ENCODE measurements at places on chromosomes 16 and 17.

GRCh38 chr17:70105641-70106040 is 30.6 kb downstream of the KCNJ16 start:
- no peak for DNase-seq

GRCh38 chr17:27473748-27474609 is 17.7 kb downstream of the KSR1 start:
- DNase-seq: peak; percentile 53

DNA sequence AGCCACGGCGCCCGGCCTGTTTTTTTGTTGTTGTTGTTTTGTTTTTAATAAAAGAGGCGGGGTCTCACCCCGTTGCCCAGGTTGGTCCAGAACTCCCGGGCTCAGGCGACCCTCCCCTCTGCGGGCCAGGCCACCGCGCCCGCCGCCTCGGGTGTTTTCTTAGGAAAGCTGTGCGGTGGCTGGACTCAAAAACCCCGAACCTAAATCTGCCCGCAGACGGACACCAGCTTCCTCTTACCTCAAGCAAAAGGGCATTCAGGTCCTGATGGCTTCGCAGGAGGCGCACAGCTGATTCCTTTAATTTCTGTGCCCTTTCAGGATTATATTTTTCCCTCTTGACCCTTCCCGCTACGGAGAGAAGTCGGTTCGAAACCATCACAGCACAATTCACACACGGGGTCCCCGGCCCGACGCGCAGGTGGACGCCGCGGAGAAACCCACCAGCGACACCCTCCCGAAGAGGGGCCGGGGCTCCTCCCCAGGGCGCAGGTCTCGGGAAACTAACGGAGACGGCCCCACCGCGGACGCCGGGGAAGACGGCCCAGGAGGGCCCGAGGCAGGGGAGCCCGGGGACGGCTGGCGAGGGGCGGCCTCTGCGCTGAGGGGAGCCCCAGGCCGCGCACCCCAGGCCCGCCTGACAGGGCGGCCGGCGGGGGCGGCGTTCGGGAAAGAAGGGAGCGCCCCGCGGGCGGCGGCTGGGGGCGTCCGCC is 653 bp downstream of the FANCA start:
- no peak for DNase-seq

DNA sequence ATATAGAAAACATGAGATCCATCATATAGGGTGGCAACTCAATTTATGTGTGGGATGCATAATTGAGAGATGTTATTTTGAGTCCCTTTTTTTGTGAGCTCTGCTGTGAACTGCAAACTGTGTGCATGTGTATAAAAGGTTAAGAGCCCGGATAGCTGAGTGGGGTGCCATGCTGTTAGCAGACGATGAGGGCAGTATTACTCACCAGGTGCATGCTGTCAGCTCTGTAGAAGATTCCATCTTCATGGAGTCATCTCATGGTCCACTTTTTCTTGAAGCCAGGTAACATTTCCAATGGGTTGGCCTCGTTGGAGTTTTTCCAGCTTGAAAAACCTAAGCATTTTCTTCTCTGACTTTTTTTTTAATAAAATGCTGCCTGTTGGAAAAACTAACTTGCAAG is 43.0 kb upstream of the RHBDL3 start:
- no peak for DNase-seq

DNA sequence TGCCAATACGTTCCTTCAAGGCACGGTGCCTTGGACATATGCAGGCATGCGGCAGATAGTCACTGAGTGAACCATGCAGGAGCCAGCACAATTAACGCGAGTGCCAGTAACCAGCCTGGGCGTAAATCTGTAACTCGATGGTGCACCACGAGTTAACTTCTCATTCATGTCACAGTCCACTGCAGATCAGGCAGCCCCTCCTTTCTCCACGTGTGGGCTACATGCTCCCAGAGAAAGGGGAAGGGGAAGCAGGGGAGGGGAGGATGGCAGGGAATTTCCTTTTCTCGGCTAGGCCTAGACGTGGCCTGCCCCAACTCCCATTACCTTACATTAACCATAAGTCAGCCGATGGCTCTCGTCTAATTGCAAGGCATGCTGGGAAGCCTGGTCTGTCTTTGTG is 287.9 kb downstream of the CPPED1 start:
- DNase-seq: no peak

- no peak for DNase-seq
These were observed 114.5 kb downstream of the OR1D5 start for GRCh38 chr17:2948721-2949468.

GRCh38 chr17:78710607-78711006 is 71.5 kb downstream of the CYTH1 start:
- DNase-seq: no peak

DNA sequence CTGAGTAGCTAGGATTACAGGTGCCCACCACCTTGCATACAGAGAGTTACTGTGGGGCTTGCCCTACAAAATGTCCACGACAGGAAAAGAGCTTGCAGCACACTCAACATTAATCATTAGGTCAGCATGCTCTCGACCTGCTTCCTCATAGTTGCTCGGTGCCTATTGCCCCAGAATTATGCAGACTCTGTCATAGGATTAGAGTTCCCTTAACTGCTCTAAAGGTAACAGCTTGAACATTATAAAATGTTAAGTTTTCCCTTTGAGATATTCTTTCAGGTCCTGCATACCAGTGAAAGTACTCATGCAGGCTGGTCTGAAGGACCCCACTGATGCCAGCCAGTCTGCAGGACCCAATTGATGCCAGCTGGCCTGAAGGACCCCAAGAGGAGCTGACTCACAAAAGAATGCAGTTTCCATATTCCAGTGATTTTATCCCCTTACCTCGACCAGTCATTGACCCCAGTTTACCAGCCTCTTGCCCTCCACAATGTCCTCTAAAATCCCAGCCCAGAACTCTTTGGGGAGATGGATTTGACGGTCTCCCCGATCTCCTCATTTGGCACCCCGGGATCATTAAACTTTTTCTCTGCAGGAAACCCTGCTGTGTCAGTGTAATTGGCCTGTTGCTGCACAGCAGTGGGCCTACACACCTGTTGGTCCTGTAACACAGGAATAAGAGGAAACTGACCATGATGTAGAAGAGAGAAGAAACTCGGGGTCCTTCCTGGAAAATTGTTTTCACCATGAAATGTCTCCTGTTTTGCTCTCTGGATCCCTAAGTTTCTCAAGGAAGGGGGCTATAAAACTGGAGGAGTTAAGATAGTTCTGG is 10.6 kb downstream of the ICAM2 start:
- DNase-seq: no peak

DNA sequence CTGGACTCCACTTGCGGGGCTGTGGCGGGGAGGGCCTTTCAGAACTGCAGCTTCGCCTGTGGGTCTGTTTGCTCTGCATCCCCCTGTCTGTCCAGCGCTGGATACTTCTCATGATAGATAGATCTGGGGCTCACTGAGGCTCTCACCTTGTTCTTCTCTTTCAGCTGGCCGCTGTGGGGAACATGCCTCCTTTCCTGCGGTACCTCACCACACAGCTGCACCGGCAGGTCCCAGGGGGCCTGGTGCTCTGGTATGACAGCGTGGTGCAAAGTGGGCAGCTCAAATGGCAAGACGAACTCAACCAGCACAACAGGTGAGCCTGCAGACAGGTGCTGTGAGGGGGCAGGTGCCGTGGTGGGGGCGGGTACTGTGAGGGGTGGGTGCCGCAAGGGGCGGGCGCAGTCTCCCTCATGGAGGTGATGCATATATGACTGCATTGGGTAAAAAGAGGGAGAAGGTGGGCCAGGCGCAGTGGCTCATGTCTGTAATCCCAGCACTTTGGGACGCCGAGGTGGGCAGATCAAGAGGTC is 6.2 kb downstream of the ENGASE start:
- no peak for DNase-seq

DNA sequence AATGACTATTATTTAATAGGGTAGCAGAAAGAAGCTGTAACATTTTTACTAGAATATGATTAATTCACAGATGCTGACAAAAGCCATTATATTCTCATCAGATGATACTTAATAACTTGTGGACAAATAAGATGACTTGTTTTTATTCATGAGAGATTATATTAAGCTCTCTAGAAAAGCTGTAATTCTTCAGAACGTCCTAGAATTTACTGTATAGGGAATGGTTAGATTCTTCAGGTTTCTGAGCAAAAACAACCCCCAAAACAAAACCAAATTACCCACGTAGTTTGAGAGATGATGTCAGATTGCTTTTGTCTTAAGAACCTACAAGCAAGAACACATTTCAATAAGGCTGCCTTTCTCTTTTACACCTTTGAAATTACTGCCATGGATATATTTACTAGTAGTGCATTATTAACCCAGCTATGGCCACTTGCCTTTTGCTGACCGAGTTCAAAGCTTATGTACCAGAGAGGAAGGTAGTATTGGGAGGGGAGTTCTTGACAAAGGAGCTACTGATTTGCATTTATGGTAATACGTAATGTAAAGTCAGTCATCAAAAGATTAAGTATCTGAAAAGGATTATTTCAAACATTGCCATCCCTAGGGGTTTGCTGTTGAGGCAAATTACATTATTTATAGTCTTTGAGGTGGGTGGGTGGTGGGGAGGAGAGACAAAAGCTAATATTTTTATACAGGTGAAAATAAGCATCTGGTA is 51.7 kb downstream of the NLK start:
- no peak for DNase-seq

GRCh38 chr17:61294286-61294685 is 105.4 kb upstream of the TBX2 start:
- no peak for DNase-seq

DNA sequence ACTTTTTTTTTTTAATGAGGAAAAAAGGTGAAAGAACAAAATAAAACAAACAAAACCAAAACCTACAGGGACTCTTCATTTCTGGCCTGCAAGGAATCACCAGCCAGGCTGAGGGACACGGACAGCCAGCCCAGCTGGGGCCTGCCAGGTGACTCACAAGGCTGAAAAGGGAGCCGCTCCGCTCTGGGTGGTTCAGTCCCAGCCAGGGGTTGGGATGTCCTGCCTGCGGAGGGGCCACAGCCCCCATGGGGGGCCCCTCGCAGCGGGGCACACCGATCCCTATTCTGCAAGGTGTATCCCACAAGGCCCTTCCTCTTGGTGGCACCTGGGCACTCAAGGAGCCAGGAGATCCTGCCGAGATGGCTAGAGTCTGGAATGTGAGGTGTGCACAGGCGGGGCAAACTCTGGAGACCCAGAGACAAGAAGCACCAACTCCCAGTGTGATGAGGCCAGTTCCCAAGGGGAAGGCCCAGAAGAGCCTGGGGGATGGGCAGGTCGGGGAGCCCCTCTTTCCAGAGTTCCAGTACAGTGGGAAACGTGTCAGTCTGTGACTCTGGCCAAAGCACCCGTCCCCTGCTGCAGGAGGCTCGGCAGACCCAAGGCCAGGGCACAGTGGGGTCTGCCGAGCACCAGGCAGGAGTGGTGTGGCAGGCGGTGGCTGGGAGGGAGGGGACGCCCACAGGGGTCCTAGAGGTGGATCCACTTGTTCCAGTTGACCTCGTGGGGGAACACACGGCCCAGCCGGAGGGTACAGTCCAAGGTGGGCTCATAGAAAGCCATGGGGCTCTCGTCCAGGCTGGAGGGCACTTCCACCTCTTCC is 58.9 kb downstream of the IL21R start:
- no peak for DNase-seq

DNA sequence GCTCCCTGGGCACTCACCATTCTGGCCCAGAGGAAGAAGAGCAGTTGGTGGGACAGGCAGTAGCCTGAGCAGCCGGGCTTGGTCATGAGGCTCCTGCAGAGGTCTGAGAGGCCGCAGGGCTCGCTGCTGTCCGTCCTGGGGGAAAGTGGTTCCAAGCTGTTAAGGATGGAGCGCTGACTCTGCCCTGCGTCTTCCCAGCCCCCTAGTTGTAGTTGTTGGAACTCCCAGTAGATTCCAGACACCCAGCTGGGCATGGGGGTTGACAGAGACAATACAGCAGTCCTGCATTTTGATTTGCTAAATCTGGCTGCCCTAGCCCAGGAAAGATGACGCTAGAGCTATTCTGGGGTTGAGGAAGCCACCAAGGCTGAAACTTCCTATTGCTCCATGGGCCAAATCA is 7.3 kb downstream of the C16orf89 start:
- no peak for DNase-seq

DNA sequence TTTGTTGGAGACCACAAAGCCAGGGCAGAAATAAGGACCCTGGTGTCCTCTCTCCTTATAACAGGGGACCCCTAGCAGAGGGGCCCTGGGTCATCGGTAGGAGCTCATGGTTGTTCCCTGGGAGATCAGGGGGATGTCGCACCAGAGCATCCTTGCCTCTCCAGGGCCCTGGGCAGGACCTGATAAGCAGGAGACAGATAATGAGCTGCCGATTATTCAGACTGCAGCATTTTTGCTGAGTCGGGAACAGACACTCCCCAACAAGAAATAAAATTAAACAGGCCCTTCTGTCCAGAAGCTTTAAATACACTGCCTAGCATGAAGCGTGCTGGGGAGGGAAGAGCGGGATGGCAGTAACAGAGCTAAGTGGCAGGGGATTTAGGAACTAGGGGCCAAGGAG is 15.4 kb upstream of the GFAP start:
- no peak for DNase-seq

DNA sequence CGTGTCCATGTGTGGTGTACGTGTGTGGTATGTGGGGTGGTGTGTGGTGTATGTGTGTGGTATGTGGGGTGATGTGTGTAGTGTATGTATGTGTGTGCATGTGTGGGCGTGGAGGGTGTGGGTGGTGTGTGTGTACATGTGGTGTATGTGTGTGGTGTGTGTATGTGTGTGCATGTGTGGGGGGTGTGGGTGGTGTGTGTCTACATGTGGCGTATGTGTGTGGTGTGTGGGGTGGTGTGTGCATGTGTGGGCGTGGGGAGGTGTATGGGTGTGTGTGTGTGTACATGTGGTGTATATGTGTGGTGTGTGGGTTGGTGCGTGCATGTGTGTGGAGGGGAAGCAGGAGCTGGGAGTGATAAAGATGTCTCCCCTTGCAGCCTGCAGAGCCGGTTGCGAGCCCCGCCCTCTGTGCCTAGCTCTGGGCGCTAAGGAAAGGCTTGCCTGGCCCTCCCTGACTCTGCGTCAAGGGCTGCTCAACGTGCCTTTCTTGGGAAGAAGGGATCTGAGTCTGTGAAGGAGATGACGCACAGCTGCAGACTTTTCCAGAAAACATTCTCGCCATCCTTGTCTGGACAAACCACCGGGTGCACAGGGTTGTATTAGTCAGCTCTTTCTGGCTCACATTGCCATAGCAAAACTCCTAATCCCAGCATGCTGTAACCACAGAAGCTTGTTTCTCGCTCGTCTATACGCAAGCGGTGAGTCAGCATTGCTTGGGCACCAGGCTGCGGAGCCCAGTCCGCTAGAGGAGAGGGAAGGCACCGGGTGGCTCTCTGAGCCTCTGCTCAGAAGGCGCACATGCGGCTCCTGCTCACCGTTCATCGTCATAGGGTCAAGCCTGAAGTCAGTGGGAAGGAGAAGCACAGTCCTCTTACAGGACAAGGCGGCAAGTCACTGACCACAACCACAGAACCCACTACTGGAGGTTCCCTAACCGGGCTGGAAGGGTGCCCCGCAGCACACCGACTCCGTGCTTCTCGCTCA is 2.0 kb upstream of the CD300H start:
- DNase-seq: no peak

DNA sequence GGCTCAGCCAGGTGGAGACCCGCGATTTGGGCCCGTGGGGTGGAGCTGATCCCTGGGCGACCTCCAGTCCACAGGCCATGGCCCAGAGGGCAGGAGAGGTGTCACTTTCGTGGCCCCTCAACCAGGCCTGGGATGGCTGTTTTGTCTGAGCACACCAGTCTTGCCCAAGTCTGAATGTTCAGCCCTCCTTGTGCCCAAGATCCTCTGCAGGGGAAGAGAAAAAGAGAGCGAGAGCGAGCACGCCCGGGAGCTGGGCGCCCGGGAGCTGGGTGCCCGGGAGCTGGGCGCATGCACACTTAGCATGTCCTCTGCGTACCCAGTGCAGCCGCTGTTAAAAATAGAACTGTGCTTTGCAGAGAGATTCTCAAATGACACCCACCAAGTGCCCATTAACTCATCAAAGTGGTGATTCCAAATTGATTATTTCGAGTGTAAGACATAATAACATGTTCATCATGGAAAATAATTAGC is 403.3 kb upstream of the TNRC6C start:
- no peak for DNase-seq
